G401 (cell line): ENCODE measurements at places on chromosomes 2 and 18. TPM values are rescaled to one million over a fixed set of nuclear protein-coding genes. Genes with fewer than 3 reads are reported as not detected.
A peak's percentile ranks its signal among the peaks of the same experiment; 100 is the strongest.

- no peak for DNase-seq
Measured at GRCh38 chr2:154497019-154497418, 201.5 kb upstream of the KCNJ3 start.

- DNase-seq, result peak; percentile 1
Measured at GRCh38 chr2:88099798-88100488, 27.9 kb downstream of the FABP1 start.

Gene IL37
- not detected in 2 replicates for total RNA-seq

Gene CFC1
- not detected in 2 replicates for total RNA-seq

DNA sequence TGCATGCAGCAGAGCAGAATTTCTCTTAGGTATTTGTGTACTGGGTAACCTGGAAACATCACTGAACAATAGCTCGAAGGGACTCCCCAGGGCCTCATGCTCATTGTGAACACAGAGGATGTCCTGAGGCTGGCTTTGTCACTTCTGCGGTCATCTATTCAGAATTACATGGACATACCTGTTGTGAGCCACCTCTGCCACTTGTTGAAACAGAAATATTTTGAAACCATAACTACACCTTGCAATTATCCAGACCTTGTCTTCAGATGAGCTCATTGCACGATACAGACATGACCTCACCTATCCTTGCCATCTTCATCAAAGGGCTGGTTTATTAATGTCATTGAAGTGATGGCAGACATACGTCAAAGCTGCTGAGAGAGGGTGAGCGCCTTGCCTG, 23.4 kb upstream of the CREG2 start:
- DNase-seq, result no peak

- DNase-seq, result no peak
Measured at GRCh38 chr2:128477026-128477820, 158.6 kb upstream of the HS6ST1 start.

GRCh38 chr2:204664708-204665121, 119.4 kb downstream of the PARD3B start:
- no peak for DNase-seq

Gene EVX2
- not detected in 2 replicates for total RNA-seq

Gene ALLC
- not detected in 2 replicates for total RNA-seq

Gene DBI
- total RNA-seq, result 73.3 and 104 TPM in 2 replicates

DNA sequence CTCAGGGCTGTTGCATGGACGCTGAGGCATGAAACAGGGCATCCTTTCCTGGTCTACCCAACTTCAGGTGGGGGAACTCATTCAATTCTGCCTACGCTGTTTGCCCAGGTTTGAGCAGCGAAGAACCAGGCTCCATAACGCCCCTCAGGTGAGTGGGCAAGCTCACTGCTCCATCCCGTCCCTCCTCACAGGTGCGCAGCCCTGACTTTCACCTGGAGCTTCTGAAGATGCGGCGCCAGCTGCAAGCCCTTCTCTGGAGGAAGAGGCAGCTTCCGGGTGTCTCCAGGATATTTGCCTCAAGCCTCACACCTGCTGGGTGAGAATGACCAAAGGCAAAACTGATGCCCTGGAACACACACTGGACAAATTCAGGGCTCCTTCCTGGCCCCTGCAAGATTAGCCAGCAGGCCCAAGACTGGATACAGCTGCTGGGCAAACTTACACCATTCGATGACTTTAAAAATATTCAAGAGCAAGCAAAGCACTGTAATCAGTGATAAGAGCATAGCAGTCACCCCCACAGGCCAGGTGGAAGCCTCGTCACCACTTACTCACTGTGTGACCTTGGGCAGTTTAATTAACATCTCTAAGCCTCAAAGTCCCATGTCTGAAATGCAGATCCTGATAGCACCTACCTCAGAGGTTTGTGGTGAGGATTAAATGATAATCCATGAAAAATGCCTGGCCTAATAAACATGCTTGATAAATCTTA, 97.7 kb downstream of the GYPC start:
- DNase-seq, result no peak

Gene RIT2
- not detected in 2 replicates for total RNA-seq

GRCh38 chr2:11495844-11496681, 30.1 kb upstream of the E2F6 start:
- peak; percentile 63 for DNase-seq

DNA sequence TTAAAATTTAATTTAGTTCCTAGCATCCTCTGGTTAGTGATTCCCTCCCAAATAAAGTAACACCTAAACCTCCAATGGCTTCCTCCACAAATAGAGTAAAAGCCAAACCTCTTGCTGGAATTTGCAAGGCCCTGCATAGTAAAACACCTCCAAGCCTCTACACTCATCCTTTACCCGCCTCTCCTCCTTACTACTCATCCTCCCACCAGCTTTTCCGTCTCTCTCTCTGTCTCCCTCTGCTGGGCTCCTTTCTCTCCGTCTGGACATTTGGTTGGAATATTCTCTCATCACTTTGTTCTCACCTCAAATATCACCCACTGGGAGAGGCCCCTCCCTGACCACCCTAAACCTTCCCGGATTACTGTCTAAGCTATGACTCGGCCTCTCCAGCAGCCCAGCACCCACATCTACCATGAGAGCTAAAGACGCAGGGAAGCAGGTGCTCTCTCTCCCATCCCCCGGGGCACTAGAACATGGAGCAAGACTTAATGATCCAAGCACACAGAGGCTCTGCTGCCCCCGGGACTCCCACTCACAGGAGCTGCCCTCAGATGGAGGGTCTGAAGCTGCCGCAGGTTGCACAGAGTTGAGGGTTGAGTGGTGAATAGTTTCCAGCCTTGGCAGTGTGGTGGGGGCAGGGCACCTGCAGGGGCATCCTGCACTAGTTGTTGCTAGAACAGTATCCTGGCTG, 167.2 kb downstream of the FBXO15 start:
- DNase-seq, result no peak

GRCh38 chr2:153308466-153308865, 170.1 kb downstream of the RPRM start:
- no peak for DNase-seq

DNA sequence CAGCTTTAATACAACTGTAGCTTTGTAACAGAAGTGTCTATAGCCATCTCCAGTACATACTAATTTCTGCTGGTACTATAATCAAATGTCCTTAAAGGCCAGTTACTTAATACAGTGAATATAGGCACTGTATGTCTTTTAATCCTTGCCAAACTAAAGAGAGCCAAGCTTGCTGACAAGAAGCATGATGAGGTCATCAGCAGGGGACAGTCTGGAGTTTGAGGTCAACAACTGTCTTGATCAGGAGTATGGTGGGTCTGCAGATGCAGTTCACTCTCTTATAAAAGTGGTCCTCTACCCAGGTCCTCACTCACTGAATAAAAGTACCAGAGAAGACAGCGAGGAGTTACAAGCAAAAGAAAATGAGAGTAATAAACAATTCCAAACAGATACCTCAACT, 219.1 kb downstream of the WDPCP start:
- no peak for DNase-seq

DNA sequence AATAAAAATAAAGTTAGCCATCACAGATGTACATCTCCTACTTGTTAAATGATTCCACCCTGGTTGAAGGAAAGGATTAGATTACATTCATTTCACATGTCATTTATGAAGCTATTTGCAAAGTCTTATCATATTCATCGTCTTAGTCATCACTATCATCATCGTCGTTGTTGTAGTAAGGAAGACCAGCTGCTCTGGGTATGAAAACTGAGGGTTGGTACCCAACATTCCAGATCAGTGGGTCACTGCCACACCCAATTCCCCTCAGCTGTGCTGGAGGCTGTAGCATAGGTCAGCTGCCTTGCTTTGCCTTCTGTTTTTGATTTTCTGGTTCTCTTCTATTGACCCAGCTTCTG, 20.9 kb upstream of the CCBE1 start:
- no peak for DNase-seq

DNA sequence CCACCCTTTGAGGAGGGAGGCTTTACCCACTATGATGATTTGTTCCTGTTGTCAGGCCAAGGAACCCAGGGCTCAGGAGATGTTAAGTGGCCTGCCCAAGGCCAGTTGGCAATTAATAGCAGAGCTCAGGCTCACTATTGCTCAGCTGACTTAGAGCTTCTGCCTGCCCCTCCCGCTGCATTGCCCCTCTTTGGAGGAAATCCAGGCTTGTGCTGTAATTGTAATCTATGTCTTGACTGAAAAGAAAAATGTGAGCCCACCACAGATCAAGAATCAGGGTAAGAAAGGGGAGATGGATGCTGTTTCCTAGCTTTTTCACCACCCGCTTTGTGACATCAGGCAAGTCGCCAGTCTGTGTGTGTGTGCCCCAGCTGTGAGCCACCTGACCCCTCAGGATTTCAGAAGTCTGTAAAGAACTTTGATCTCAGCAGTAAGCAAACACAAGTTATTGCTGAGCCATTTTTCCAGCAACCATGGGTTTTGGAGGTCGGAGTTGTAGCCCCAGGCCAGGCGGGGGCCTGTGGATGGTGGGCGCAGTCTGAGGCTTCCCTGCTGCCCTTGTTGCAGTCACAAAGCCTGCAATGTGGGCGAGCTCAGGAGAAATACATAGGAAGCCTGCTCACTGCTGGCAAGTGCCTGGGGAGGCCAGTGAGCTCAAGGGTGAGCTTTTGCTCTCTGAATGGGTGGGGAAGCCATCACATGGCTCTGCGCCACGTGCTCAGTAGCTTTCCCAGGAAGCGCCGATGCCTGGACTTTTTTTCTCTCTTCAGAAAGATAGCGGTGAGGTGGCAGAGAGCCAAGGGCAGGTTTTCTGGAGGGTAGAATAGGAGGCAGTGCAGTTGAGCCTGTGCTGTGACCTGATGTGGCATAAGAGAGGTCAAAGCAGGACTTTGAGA, 6.1 kb downstream of the CABLES1 start:
- no peak for DNase-seq
